ENCODE measurements at places on chromosomes 6 and 20.
A peak's percentile ranks its signal among the peaks of the same experiment; 100 is the strongest.

DNA sequence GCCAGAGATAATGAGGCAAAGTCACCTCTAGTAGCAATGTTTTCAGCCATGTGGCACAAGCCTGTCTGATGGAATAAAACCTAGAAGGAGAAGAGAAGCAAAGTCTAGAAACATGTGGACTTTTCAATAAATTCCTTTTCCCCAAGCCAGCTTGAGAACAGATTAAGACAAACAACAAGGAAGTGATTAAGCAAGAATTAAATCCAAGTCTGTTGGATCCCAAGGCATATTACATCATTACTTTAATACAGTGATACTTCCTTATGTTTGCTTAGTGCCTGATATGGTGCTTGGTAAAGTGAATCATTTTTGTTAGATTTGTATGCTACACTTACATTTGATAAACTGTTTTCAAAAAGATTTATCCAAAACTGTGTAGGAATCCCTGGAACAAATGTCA, 260.3 kb upstream of the FAM83B start:
- no peak for DNase-seq

GRCh38 chr6:163310096-163310972, 104.2 kb upstream of the QKI start:
- no peak for DNase-seq

- DNase-seq, result no peak
These were observed 60.9 kb downstream of the TFAP2C start for GRCh38 chr20:56689852-56690485.

DNA sequence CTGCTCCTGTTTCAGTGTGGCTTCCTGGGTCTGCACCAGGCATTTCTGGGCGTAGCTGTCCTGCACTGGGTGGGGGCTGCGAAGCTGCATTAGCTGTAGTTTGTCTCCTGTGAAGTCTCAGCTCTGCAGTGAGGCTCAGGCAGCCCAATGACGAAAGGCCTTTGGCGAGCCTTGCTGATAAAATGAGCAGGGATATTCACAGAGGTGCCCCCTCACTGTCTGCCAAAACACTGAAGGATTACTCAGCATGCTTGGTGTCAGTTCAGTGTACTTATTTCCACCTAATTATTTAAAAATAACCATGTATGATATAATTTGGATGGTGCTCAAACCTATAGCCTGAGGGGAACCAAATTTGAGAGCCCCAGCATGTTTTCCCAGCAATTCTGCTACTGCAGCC, 73.5 kb downstream of the ECT2L start:
- no peak for DNase-seq

DNA sequence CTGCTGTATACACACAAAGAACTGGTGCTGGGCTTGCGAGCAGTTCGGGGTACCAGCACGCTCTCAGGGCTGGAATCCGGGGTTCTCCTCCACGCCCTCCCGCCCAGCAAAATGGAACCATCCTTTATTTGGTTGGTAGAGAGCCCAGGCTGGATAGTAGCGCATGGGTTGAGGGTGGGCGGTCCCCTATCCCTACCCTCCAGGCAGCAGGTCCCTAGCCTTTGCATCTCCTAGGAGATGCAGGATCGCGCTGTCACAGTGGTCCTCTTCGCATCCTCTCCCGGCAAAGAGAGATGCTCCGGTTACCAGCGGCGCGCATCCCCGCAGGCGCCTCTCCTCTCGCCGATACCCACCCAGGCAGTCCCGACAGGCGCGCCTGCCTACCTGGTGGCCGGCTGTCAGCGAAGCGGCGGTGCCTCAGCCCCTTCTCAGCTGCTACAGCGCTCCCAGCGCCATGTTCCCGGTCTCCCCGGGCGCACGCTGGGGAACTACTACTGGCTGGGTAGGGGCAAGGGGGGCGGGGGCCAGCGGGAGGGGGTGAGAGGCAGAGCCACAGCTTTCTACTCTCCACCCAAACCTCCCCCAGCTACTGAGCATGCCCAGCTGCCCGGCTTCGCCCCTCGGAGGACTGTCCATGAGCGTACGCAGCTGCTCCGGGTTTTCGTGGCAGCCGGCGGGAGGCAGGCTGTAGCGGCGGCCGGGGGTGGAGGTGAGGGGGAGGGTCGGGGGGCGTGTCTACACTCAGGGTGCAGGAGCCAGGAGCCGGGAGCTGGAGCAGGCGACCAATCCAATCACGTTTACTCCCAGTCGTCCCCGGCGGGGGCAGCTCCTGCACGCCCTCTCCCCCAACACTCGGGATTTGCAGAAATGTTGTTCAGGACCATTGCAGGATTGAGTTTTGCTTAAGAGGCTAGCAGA, at the start of gene PAK5:
Gene PAK5, minus strand, starts transcription at position 699 of the 918 bp plus-strand sequence. CDS start 194,748 bp downstream, outside the sequence.
- peak; percentile 72 for DNase-seq

- DNase-seq, result no peak
These were observed 15.2 kb downstream of the NPEPL1 start for GRCh38 chr20:58707770-58708169.

DNA sequence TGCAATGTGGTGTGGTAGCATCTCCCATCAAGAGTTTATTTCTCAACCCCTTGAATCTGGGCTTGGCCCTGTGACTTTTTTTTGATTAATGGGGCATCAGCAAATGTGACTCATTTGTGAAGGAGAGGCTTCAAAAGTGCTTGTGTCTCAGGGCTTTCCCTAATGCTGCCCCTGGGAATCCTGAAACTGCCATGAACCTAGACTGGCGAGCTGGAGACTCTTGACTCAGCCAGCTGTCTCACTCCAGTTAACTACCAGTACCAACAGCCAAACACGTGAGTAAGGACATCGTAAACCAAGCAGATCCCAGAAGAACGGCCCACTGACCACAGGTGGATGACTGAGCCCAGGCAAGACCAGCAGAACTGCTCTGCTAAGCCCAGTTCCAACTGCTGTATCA, 72.8 kb upstream of the ADTRP start:
- DNase-seq, result no peak

- DNase-seq, result no peak
These were observed 59.7 kb downstream of the EDN3 start for GRCh38 chr20:59359906-59360725.

DNA sequence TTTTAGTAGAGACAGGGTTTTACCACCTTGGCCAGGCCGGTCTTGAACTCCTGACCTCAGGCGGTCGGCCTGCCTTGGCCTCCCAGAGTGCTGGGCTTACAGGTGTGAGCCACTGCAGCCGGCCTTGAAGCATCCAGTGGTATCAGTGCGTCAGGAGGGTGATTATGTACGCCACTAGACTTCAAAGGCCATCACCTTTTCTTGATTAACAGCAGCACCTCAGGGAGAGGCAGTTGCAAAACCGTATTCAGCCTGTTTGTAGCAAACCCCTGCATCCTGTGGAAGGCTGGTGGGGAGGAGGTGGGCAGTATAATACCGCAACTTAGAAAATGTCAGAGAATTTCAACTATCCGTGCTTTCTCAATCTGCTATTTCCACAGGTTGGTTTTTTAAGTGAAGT, 27.3 kb upstream of the SHLD1 start:
- no peak for DNase-seq

GRCh38 chr20:62666736-62667529, 24.6 kb downstream of the SLCO4A1 start:
- no peak for DNase-seq

DNA sequence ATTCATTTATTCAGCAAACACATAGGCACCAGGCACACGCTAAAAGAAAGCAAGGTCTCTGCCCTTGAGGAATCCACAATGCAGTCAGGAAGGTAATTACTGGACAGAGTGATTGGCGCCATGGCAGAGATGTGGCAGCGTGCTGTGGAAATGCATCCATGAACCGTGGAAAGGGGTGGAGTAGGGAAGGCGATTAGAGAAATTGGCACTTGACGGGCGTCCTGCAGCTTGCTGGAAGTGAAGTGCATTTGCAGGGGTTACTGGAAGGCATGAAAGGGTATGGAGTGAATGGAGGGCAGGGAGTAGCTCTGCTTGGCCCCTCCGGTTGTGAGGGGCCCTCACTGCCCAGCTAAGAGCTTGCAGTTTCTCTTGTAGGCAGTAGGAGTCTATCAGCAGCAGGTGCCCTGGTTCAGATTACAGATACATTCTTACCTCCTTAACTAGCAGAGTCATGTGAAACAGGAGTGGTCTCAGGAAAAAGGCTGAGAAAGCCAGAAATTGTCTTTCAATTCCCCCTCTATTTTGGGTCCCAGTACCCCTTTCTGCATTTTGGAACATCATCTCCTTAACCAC, 122.5 kb upstream of the TIAM2 start:
- DNase-seq, result no peak

DNA sequence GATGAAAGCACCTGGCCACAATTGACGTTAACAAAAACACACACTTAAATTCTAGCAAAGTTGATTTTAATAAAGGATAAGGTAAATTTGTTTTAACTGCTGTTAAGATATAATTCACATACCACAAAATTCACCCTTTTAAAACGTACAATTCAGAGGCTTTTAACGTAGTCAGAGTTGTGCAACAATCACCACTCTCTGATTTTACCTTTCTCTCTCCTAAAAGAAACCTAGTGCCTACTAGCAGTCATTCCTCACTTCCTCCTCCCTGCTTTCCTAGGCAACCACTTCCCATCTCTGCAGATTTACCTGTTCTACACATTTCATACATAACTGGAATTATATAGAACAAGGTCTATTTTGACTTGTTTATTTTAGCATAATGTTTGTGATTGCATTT, 58.9 kb downstream of the PTPRK start:
- no peak for DNase-seq

DNA sequence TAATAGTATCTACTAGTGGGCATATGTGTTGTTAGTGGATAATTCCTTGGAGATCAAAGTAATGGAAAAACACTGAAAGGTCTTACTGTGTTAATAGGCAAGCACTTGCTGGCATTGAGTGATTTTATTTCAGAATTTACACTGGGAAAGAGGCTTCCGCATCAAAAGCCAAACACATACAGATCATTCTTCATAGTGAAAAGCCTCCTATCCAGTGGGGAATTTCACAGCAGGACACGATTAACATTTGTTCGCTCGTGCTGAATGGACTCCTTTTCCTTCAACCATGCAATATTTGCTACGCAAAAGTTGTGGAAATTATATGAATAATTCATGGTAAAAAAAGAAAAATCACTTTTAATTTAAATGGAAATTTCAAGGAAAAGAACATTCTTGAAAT, 26.4 kb downstream of the GABRR1 start:
- DNase-seq, result no peak

DNA sequence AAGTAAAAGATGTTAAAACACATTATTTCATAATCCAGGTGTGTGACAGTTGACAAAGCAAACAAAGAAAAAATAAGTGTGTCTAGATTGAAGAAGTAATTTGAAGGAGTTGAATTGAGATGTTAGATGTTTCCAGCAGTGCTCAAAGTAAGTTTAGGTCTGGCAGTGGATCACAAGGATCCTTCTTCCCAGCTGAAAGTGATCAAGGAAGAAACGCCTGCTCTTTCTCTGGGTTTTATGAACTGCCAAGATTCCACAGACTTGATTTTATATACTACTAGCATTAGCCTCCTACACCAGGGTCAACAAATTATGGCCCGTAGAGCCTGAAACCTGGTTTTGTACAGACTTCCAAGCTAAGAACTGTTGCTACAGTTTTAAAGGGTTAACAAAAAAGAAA, 30.3 kb downstream of the STX7 start:
- DNase-seq, result no peak

GRCh38 chr6:81636930-81637568, 115.4 kb downstream of the TENT5A start:
- DNase-seq, result no peak

DNA sequence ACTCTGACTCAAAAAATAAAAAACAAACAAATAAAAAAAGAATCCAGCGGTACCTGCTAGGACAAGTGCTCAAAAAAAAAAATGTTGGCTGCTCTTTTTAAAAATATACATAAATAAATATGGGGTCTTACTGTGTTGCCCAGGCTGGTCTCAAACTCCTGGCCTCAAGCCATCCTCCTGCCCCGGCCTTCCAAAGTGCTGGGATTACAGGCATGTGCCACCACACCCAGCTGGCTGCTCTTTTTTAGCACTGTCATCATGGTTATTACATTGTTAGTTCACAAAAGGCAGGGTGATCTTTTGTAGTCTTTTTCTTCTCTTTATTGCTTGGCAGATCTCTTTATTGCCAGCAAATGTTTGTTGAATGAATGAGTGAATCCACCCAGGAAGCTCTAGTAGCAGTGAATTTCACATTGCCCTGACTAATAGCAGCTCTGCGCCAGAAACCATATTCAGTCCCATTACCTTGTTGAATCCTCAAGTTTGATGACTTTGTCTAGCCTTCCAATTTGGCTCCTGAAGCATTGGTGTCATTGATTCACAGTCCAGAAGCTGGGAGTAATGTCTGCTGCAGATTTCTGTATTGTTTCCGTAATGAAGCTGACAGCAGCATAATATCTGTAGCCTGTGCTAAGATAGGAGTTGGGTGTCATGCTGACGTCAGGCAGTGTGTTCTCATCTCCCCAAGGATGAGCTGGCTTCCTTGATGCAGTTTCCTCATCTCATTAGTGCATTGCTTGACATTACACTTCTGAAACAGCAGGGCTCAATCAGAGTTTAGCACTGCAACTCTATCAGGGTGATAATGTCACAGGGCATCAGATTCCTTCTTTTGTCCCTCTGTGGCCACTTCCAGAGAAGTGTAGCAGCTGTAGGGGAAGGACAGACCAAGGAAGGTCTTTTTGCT, 84.9 kb upstream of the TGM3 start:
- DNase-seq, result no peak

GRCh38 chr6:10561611-10562199, 40.6 kb downstream of the GCNT2 start:
- DNase-seq, result no peak

GRCh38 chr6:3159805-3160781, 2.7 kb upstream of the TUBB2A start:
- peak; percentile 35 for DNase-seq

DNA sequence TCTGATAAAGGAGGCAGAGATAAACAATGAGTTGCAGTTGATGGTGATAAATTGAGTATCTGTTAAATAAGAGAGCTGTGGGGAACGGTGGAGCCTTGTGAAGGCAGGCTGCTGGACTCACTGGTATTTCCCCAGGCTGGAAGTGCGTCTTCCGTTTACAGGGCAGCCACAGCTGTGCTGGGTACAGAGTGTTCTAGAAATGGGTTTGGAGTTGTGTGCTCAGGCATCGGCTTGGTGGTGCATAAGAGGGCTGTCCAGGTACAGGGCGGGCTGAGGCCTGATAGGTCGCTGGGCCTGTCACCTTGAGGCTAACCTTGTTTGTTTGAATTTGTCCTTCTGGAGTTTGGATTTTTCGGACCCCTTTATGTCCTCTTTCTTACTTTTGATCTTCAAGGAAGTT, 39.3 kb downstream of the ARID1B start:
- DNase-seq, result no peak

DNA sequence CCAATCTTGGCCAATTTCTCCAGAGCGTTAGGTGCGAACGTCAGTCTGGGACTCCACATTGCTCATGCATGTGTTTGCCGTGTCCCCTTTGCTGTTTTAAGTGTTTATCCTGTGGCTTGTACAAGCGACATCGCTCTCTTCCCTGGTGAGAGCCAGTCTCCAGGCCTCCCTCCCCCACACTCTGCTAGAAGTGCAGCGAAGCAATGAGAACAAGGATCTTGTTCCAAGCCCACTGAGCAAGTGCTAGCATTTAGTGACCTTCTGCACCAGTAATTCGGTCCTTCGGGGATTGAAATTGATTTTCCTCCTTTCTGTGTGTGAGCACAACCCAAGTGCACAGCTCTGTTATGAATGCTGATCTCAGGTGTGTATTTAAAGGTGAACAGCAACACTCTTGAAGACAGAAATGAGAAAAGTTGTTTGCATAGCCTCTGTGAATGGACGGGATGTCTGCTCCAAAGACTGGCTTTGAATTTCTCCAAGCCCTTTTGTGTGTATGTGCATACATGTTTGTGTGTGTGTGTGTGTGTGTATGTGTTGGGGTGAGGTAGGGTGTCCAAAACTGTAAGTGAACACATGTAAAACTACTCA, 29.0 kb downstream of the CD83 start:
- no peak for DNase-seq

GRCh38 chr6:48486876-48487275, 375.9 kb upstream of the PTCHD4 start:
- no peak for DNase-seq

GRCh38 chr20:61739832-61740118, 325.9 kb downstream of the TAF4 start:
- DNase-seq, result no peak

Measured in NCI-H2081 treated with DMSO at 0.1 percent for 48 hours (cell line).